ENCODE measurements at places on chromosomes 11 and 22.

GRCh38 chr22:39820256-39820655 is 73.3 kb downstream of the ENTHD1 start:
- peak; percentile 66 for DNase-seq

DNA sequence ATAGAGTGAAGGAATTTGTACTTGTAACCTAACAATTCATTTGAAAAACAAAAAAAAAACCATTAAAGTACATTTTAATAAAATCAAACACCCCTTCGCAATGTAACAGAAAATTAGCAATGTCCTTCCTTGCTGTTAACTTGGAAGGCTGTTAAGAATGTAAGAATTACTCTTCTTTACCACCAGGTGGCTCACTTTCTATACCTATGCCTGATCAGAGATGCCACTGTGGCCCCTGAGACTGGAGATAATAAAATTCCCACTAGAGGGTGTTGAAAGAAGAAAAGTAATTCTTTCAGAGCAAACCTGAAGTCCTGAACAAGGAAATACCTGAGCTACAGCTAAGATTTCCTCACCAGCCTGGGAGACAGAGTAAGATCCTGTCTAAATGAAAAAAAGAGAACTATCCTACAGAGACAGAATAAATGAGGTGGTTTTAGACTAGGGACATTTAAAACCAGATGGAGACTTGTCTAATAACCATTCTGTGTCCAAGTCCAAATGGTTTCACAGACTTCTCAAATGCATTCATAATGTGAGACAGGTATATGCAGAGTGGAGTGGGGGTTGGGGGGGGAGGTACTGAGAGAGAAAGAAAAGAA is 1089.3 kb downstream of the FAM181B start:
- peak; percentile 51 for DNase-seq

DNA sequence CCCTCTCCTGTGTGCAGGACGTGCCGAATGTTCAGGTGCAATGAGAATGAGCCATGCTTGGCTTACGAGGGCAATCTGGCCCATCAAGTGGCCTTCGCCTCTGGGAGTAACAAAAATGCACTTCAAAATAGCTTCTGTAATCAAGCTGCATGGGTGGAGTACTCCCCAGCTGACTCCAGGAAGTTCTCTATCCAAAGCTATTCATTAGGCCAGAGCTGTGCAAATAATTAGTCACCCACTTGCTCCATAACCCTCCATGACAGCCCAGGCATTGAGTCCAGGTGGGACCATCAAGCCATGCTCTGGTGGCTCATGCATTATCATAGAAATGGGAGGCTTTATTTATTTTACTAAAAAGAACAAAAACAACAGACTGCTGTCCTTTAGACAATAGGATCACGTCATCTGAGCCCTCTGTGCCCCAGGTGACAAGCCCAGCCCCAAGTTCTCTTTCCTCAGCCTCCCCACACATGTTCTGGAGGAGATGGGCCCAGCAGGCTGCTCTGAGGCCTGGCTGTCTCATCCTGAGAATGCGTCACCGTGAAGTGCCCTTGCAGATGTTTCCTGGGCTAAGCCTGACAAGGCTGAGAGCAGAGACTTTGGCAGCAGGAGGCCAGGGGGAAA is 244.7 kb downstream of the ETS1 start:
- DNase-seq, result no peak

GRCh38 chr11:95985174-95985808 is 61.4 kb upstream of the MTMR2 start:
- DNase-seq, result no peak

DNA sequence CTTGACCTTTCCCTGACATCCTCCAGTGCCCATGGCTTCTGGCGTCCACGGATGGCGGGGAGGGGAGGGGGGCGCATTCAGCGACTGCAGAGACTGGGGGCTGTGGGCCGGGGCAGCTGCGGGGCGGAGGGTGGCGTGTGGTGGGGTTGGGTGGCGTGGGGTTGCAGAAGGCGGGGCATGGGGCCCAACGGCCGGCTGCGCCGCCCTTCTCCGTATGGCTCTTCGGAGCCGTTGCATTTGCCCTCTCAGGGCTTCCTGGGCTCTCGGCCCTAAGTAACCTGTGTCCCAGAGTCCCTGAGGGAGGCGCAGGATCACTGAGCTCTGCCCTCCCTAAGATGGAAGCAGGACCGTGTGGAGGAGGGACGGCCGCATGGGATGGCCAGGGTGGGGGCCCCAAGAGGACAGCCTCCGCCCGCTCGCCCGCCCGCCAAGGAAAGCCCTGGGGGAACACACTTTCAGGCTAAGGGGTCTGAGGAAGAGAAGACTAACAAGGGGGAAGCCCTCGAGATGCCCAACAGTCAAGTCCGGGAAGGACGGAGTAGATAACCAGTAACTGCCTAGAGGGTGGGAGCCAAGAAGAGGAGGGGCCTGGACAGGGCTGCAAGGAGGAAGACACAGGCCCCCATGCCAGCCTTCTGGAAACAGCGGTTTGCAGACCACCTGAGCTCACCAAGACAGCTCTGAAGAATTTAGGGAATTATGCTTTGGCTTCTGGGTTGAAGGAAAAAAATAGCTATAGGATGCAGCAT is 9.2 kb upstream of the AIFM3 start:
- DNase-seq, result peak; percentile 39

DNA sequence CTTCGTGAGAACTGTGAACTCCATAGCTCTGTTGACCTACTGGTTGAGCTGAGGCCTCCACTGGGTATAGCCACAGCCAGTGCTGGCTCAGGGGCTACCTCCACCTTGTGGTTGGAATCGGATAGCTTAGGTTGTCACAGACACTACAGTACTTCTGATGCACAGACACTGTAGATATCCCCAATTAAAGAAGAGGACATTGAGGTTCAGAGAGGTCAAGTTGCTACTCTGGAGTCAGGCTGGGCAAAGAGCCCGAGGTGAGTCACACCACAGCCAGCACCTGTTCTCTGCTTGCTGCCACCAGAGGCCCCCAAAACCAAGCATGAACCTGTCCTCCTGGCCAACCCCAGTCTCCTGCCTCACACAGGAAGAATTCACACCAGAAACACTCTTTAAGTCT is 5.4 kb downstream of the UFD1 start:
- DNase-seq, result no peak

DNA sequence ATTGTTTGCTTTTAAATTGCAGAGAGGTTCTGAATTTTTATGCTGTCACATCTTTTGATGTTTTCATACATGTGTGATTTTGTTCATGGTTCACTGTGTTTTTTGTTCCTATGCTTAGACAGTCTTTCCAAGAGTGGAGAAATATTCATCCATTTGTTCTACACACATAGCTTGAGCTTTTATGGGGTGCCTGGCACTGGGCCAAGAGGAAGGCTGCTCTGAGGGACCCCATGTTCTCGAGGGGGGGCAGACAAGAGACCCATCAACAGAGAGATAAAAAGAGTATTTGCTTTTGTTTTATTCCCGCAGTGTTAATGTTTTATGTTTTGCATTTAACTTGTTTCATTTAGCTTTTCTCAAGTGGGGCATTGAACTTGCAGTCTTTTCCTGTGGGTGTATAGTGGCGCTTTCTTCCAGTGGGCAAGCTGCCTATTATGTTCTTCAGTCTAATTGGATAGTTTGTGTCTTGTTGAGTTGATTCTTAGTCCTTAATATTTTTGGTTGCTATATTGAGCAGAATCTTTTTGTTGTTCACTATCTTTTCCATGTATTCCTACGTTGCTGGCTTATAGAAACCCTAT is 57.7 kb downstream of the CABIN1 start:
- DNase-seq, result no peak

Measured in astrocyte of the hippocampus (primary cell).